ENCODE measurements at places on chromosomes 12 and 14. TPM values are rescaled to one million over a fixed set of nuclear protein-coding genes. Genes with fewer than 3 reads are reported as not detected.

DNA sequence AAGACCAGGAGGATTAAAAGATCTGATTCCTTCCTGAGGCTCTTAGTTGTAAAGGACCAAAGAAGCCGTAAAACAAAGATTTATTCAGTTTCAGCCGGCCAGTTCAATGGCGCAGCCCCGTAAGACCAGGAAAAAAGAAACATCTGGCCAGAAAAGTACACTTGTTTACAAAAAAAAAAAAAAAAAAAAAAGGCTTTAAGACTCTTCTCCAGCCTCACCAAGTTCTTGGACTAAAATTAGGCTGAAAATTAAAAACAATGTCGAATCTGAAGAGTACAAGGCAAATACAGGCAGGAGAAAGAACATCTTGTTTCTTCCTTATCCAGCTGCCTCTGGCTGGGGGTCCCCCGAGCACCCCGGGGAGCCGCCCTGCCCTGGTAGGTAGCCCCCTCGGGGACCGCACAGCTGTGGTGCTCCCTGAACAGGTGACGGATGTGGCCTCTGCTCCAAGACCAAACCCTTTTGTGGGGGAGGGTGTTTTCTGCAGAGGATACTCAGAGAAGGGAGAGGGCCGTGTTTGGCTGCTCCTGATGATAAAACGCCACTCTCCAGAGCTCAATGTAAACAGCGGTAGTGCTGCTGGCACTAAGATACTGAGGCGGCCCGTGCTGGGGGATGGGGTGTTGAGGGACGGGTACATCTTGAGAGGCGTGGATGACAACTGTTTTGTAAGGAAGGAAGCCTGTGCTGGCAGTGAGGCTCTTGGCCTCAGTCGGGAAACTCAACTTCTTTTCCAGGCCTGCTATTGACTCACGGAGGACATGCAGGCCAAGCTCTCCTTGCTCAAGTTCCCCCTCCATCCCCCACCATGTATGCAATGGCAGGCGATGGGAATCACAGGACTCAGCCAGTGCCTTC lies 201.0 kb upstream of the DIO3 start:
- H3K4me3 ChIP-seq, result no peak overlapping the region
- DNase-seq, result peak; percentile 77
- H3K27me3 ChIP-seq, result no peaks in the 10 kb centered on the region
- peaks cover 49% of the 10 kb centered on the region for H3K4me1 ChIP-seq
- peak overlapping the region; percentile 57 for H3K27ac ChIP-seq

GRCh38 chr12:22348208-22348607 lies 13.7 kb upstream of the ST8SIA1 start:
- H3K4me1 ChIP-seq, result no peaks in the 10 kb centered on the region
- H3K36me3 ChIP-seq, result no peaks in the 10 kb centered on the region
- no peak overlapping the region for H3K27ac ChIP-seq
- no peak for DNase-seq

DNA sequence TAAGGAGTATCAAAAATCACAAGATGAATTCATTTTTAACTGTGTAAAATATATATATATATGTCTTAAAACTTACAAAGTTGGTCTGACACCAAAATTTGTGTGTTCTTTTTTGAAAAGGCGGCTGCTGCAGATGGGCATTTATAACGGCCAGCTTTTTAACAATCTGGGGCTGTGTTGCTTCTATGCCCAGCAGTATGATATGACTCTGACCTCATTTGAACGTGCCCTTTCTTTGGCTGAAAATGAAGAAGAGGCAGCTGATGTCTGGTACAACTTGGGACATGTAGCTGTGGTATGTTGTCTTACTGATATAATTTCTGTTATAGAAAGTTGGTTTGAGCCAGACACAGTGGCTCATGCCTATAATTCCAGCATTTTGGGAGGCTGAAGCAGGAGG lies 47.0 kb downstream of the TTC8 start:
- DNase-seq, result no peak
- no peaks in the 10 kb centered on the region for H3K36me3 ChIP-seq
- no peak overlapping the region for H3K4me3 ChIP-seq
- no peaks in the 10 kb centered on the region for H3K27me3 ChIP-seq

DNA sequence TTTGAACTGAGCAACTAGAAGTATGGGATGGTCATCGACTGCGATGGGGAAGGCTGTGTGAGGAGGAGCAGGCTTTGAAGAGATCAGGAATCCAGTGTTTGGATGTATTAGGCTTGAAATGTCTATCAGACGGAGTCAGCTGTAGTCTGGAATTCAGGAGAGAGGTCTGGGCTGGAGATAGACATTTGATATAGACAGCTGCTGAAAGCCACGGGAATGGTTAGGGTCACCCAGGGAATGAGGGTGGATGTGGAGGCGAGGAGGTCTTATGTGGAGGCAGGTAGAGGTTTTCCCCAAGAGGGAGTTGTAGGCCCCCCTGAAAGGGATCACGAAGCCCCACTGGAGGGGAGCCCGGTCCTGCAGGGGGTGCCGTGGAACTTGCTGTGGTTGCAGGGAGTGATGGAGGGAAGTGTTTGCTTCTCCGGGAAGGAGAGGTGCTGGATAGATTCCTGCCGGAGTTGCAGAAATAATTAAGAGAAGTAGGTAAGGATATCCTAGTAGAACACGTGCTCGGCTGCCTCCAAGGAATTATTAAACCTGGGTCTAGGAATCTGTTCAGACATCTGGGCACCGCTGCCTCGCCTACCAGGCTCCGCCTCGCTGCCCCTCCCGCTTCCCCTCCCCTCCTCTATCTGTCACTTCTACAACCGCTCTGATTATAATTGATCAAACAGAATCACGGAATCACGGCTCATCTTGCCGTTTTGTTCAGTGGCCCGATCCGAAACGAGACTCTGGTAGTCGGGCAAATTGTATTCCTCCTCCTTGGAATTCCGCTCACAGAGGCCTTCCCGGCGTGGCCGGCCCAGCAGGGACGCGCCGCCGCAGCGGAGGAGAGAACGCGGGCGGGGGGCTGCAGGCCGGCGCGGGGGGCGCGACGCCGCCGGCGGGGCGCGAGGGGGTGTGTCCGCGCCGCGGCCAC lies 826 bp upstream of the CACNA1C start:
- H3K4me3 ChIP-seq, result 0 out of 2 replicates have a peak overlapping the region, but pooled peaks have one; percentile 24
- no peak for DNase-seq
- peaks cover 12% of the 10 kb centered on the region for H3K27me3 ChIP-seq
- no peak overlapping the region for H3K27ac ChIP-seq

DNA sequence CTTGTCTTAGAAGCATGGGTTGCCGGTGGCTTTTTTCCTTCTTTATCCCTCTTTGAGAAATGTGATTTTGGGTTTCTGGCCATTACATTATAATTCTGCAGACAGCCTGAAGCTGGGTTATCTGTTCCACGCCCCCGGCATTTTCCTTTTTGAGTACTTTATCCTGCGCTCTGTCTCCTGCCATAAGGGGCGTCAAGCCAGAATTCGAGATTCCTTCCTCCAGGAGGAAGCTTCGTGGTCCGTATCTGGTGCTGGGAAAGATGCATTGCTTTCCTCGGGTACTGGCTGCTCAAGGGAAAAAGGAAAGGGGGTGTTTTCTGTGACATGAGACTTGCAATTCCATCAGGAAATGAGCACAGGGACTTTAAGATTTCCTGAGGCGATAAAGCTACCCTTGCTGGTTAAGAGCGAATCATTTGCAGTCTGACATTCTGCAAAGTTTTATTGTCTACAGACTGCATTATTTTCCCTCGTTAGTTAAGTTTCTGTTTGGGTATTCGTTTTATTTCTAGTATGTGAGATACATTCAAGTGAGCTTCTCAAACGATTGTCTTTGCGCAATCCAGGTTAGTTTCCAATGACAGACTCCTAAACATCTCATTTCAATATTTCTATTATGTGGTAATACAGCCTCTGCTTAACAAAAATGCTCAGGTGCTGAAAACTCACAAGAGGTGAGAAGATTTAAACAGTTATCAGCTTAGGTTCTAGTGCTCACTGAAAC lies 694 bp downstream of the AKAP5 start:
- H3K27ac ChIP-seq, result no peak overlapping the region
- peak overlapping the region; percentile 62 for H3K4me3 ChIP-seq
- H3K4me1 ChIP-seq, result peaks cover 8% of the 10 kb centered on the region
- DNase-seq, result no peak
- H3K36me3 ChIP-seq, result peaks cover 3% of the 10 kb centered on the region

GRCh38 chr14:44791730-44792129 lies 170.0 kb downstream of the KLHL28 start:
- H3K4me3 ChIP-seq, result no peak overlapping the region
- peaks cover 2% of the 10 kb centered on the region for H3K4me1 ChIP-seq
- H3K36me3 ChIP-seq, result no peaks in the 10 kb centered on the region
- no peak overlapping the region for H3K27ac ChIP-seq
- no peak for DNase-seq

DNA sequence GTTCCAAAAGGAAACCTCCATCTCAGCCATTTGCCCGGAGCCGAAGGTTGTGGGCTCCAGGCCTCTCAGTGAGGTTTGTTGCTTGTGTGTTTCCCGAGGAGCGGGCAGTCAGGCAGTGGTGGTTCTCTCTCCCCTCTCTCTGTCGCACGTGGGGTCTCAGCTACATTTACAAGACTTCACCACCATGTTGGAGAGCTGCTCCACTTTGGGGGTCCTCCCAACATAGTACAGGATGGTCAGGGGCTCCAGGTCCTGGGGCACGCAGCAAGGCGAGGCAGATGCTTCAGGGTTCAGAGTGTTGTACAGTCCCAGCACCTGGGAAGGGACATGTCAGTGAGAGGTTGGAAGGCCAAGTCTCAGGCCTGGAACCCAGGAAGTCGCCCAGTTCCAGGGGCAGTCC lies 22.8 kb downstream of the TGFB3 start:
- no peak for DNase-seq
- H3K36me3 ChIP-seq, result 0 out of 2 replicates have a peak, but pooled peaks cover 2% of the 10 kb centered on the region
- no peak overlapping the region for H3K27ac ChIP-seq
- no peaks in the 10 kb centered on the region for H3K27me3 ChIP-seq
- no peaks in the 10 kb centered on the region for H3K4me1 ChIP-seq
- H3K4me3 ChIP-seq, result no peak overlapping the region

GRCh38 chr12:64192644-64193444 lies 29.3 kb downstream of the KICS2 start:
- H3K27me3 ChIP-seq, result no peaks in the 10 kb centered on the region
- H3K4me1 ChIP-seq, result no peaks in the 10 kb centered on the region
- no peak overlapping the region for H3K4me3 ChIP-seq

GRCh38 chr14:31895646-31896045 lies 181.5 kb upstream of the ARHGAP5 start:
- H3K27me3 ChIP-seq, result no peaks in the 10 kb centered on the region
- no peak for DNase-seq
- H3K4me1 ChIP-seq, result no peaks in the 10 kb centered on the region
- no peak overlapping the region for H3K4me3 ChIP-seq
- no peaks in the 10 kb centered on the region for H3K36me3 ChIP-seq
- no peak overlapping the region for H3K27ac ChIP-seq

DNA sequence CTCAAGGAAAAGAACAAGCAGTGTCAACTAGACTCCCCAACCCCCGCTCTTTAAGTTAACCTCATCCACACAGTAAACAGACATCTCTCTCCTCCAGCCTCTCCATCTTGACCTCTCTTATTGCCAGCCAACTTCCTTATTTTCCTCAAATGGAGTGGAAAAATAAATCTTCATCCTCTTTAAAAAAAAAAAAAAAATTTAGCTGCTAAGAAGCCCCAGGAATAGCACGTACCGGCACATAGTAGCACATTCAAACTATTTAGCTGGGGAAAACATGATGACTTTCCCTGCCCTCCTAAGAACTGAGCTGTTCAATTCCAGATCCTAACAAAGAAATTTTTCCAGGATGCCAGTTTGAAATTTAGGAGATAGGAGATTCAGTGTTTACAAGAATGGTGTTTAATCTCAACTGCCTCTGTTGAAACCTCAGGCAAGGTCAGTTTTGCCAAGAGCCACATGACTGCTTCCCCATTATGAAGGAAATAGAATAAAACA lies 90.8 kb downstream of the EPS8 start:
- H3K4me3 ChIP-seq, result no peak overlapping the region
- no peaks in the 10 kb centered on the region for H3K27me3 ChIP-seq
- DNase-seq, result no peak

GRCh38 chr12:34396861-34397590 lies 374.7 kb downstream of the ALG10 start:
- no peaks in the 10 kb centered on the region for H3K36me3 ChIP-seq
- no peaks in the 10 kb centered on the region for H3K4me1 ChIP-seq
- DNase-seq, result peak; percentile 1
- H3K27me3 ChIP-seq, result no peaks in the 10 kb centered on the region
- no peak overlapping the region for H3K27ac ChIP-seq

DNA sequence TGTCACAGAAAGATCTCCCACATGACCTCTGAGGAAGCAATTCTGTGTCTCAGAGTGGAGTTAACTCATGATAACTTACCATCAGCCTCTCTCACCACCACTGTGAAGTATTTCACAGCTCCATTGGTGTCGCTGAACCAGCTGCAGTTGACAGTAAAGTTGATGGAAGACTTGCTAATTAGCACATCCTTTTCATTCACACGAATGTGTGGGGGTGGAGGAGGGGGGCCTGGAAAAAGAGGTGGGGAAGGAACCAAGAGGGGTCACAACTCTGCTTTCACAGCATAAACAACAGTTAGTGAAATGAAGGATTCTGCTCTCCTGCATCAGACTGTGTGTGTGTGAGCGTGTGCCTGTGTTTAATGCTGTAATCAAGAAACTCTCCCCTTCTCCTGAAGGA lies 82.1 kb downstream of the PTPRB start:
- no peaks in the 10 kb centered on the region for H3K27me3 ChIP-seq
- DNase-seq, result no peak
- H3K36me3 ChIP-seq, result no peaks in the 10 kb centered on the region
- no peak overlapping the region for H3K27ac ChIP-seq

DNA sequence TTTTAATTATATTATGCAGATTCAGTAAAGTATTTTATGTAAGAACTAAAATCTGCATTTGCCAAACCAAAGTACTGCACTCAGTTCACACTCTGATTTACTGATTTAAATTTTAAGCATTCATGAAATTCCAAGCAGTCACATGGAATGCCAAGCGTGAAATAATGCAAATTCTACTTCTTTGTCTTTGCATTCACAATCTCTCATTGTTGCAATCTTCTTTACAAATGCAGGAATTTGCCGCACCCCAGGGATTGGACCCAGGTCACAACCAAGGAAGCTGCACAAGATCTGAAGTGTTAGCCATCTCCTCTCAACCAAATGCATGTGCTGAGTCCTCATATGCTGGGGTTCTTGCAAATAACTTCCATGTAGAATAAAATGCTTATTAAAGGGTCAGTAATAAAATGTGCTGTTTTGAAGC lies 71.9 kb downstream of the TUNAR start:
- H3K36me3 ChIP-seq, result no peaks in the 10 kb centered on the region
- H3K4me1 ChIP-seq, result no peaks in the 10 kb centered on the region
- H3K27me3 ChIP-seq, result peaks cover 4% of the 10 kb centered on the region
- no peak overlapping the region for H3K4me3 ChIP-seq

- no peaks in the 10 kb centered on the region for H3K4me1 ChIP-seq
- DNase-seq, result no peak
- no peaks in the 10 kb centered on the region for H3K27me3 ChIP-seq
- H3K4me3 ChIP-seq, result no peak overlapping the region
- no peaks in the 10 kb centered on the region for H3K36me3 ChIP-seq
Observed at GRCh38 chr12:74328623-74329022, 209.0 kb upstream of the ATXN7L3B start.

The CCNK gene
- total RNA-seq, result 18.6 TPM

The CEBPE gene
- not detected for total RNA-seq

The SCARB1 gene
- 36.1 TPM for total RNA-seq

The GLTP gene
- 39.9 TPM for total RNA-seq

The GIT2 gene
- 38.0 TPM for total RNA-seq

The KLHL33 gene
- total RNA-seq, result not detected

The KRT3 gene
- total RNA-seq, result not detected

The HOXC9 gene
- 5.6 TPM for total RNA-seq
